ENCODE measurements at places on chromosomes 2 and 18.

DNA sequence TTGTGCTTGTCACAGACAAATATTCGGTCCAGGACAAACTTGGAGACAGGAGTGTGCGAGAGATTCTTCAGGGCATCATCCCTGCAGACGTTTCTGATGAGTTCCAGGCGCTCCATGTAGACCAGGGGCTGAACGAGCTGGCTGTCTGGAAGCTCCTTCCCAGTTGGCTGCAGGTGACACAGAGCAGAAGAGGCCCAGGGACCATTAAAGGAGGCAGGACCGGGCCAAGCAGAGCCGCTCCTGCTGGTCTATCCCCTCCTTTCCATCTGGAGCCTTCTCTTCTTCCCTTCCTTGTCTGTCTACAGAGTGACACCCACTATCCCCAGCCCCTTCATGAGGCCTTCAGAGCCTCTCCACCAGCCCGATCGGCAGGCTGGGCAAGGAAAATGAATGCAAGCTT lies 19.5 kb downstream of the CHST10 start:
- DNase-seq, result no peak

GRCh38 chr2:145287736-145288135 lies 767.8 kb upstream of the ZEB2 start:
- no peak for DNase-seq

- DNase-seq, result no peak
Measured at GRCh38 chr2:157283468-157283867, 26.0 kb downstream of the GALNT5 start.

DNA sequence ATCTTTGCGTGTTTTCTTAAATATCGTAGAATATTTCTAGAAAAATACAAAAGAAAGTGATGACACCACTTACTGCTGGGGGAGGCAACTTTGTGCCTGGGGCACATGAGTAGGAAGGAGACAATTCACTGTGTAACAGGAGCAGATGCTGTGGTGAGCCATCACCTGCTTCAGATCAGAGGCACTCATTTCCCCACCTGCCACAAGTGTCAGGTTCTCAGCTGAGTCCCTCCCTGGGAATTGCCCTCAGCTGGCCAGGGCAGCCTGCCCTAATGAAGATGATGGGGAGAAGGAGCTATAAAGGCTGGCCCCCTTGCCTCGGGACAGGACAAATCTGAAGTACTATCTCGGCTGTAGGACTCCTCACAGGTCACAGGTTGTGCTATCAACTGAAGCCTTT lies 322.8 kb downstream of the STK39 start:
- DNase-seq, result no peak

- DNase-seq, result no peak
Measured at GRCh38 chr18:9495465-9495864, 20.2 kb downstream of the RALBP1 start.

DNA sequence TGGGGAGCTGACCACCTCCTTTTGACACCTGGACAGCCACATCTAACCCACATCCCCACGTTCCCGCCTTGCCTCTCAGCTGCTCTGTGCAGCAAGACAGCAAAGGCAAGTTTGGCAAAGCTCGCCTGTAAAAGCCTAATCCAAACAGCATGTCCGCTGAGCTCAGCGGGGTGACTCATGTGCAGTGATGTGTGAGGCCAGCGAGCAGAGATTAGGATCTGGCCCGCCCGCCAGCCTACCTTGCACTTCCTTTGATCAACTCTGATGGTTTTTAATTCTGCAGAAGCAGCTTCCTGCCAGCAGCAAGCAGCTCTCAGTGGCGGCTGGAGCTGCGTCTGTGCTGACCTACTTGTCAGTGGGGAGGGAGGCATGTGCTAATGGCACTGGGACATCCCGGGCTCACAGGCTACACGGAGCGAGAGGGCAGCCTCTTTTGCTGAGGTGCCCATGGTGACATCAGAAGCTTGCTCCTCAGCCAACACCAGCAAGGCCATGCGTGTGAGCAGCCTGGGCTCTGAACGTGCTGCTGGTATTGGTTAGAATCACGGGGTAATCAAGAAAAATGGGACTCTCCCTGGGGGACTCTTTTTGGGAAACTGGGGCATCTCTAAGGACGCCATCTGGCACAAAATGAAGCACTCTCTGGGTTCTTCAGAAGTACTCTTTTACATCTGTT lies 36.0 kb upstream of the EML4 start:
- peak; percentile 93 for DNase-seq

- DNase-seq, result no peak
Measured at GRCh38 chr18:10100196-10100595, 186.4 kb downstream of the VAPA start.

- no peak for DNase-seq
Measured at GRCh38 chr2:240663546-240664190, 19.0 kb downstream of the AQP12B start.

DNA sequence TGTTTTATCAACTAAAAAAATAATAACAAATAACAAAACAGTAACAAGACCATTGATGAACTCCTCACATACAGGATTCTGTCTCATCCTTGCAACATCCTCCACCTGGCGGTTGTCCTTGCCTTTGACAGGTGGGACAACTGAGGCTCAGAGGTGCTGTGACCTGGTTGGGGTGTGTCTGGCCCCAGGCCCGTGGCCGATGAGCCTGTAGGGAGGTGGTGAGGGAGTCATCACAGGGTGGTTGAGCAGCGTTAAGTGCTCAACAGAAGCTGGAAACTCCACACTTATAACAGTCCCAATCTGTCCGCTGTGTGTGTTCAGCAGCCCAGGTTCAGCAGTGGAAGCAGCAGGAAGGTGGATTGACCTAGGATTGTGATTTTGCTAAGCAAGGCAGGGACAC lies 131.6 kb upstream of the RAB12 start:
- no peak for DNase-seq

DNA sequence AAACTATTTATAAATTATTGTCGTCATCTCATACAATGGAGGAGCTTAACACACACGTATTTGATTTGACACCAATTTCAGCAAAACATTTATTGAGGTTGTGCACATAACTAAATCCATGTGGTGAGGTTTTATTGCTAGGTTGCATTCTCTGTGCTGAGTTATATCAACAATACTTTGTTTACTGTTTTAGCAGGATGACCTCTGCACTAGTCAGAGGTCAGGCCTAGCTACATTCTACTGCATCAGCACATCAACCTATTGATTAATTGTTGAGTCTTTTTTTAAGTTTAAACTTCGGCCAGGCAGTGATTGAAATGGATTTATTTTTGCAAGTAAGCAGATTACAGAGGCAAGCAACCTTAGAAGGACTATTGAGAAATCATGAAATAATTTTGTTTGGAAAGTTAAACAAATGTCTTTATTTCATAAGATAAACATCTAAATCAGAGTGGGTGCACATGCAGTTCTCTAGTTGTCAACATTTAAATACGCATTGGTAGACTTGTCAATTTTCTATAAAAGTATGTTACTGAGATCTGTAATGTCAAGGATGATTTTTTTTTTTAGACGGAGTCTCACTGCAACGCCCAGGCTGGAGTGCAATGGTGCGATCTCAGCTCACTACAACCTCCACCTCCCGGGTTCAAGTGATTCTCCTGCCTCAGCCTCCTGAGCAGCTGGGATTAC lies 75.2 kb upstream of the CD28 start:
- no peak for DNase-seq

DNA sequence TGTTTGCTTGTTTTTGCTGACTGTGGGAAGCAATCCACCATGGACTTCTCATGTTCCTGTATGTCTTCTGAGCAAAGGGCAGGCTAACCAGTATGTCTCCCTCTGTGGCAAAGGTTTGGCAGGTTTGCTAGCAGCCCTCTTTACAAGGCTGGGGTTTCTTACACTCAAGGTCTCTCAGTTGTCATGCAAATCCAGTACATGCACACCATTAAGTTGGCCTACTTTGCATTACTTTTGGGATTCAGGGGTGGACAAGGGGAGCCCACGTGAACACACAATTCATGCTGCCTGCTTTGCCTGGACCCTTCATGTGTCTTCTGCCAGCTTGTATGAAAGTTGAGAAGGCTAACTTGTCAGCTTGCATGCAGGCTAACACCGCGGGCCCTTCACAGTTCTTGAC lies 134.9 kb downstream of the LRRTM4 start:
- no peak for DNase-seq

DNA sequence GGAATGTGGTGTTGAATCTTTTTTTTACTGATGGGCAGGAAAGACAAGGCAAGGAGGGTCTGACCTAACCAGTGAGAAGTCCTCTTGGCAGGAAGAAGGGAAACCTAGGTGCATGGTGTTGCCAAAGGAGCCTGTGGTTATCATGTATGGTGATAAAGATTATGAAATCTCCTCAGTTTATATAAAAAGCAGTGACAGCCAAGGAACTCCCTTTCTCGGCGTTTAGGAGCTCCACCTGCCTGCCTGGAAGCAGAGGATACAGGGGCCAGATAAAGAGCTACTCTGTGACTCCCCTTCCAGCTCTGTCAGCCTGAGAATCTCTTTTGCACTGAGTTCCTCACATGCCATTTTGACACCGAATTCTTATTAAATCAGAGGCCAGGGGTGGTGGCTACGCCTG lies 26.1 kb downstream of the COLEC12 start:
- DNase-seq, result no peak

DNA sequence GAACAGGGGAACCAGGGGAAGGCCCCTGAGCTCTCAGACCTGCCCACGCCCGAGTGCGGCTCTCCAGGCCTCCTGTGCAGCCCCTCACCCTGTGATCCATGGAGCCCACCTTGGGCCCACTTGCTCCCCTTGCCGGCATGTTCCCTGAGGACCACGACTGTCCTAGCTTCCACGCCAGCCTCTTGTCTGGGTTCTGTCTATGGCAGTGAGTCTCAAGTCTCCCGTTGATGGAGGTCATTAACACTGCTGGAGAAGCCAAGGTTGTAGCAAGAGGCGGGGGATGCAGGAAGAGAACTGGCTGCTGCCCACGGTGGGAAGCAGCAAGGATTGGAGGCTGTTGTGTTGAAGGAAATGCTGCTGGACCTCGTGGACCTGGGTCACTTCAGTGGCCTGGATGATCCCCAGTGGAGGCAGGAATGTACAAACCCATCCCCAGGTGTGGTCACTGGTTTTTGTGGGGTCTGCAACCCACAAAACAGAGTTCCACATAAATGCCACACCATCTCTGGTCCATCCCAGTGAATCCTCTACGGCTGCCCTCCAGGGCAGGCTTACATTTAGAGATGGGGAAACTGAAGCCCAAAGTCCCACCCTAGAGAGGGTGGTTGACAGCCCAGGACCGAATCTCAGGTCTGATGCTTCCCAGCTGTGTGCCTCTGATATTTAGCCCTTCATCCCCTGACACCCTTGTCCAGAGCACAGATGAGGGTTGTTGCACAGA lies 150.3 kb downstream of the NDUFA10 start:
- DNase-seq, result no peak

DNA sequence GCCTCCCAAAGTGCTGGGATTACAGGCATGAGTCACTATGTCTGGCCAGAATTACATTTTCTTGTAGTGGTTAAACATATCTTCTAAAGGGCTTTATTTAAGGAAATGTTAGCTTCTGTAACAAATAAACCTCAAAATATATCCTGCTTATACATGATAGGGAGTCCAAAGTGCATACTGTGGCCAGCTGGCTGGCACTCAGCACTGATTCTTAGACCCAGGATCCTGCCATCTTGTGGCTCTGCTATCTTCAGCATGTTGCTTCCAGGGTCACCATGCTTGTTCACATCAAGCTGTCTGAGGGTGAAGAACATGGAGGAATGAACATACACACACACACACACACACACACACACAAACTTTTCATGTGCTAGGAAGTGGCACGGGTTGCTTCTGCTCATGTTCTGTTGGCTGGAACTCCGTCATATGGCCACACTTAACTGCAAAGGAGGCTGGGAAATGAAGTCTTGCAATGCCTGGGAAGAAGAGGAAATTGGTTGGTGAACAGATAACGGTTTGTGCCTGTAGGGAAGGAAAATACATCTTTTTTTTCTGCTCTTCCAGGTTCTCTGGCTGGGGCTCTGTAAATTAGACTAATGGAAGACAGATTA lies 40.0 kb downstream of the NPPC start:
- DNase-seq, result no peak

DNA sequence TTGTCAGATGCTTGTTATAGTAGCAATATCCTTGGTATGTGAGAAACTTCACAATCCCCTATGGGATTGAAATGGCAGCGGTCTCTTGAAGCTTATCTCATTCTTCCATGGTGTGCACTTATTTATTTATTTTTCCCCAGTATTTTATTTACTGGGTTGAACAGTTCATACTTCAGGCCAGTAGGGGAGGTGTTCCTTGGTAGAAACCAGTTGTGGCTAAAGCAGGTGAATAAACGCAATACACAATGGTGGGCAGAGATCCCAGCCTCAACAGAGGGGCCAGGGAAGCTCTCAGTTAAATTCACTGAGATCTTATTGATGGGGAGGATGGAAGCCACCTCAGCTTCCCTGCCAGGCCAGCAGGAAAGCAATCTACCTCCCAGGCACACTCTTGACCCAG lies 93.7 kb upstream of the SRD5A2 start:
- DNase-seq, result no peak

DNA sequence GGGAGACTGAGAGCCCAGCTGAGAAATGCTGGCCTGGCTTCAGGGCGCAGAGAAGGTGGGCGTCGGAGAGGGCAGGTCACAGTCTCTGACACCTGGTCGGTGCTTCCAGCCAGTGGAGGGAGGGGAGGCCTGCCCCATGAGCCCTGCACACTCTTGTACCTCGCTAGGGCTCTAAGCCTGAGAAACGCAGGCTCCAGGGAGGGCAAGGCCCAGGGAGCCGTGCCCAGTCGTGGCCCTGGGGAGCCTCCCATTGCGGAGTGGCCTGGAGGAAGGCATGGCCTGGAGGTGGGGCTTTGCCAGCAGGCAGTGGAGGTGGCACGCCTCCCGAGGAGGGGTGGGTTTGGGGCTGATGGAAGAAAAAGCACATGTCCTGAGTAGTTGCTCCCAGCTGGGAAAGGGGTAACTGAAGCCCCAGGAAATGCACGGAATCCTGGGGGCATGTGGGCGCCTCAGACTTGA lies 39.0 kb downstream of the MTERF4 start:
- DNase-seq, result no peak

- no peak for DNase-seq
Measured at GRCh38 chr18:36601316-36601715, 227.5 kb downstream of the TPGS2 start.
